ENCODE measurements at places on chromosomes 7 and 10.
A peak's percentile ranks its signal among the peaks of the same experiment; 100 is the strongest.

DNA sequence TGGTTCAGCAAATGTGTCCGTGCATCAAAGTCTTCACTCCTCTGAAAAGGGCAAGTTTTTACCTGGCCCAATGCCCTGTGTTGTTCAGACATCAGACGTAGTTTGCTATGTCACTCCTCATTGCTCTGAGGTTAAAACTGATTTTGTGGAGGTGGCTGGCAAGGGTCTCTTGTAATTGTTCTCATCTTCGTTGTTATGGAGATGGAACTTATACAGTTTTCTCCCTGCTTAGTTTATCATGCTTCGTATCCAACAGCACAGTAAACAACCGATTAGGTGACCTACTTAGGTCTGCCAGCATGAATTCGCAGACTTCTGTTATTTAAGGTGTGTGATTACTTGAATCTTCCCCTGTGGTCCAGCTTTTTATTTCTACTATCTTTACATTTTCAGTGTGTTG lies 274.1 kb upstream of the SMIM30 start:
- DNase-seq, result no peak

- no peak for DNase-seq
Observed at GRCh38 chr7:158574308-158575036, 13.2 kb downstream of the PTPRN2 start.

DNA sequence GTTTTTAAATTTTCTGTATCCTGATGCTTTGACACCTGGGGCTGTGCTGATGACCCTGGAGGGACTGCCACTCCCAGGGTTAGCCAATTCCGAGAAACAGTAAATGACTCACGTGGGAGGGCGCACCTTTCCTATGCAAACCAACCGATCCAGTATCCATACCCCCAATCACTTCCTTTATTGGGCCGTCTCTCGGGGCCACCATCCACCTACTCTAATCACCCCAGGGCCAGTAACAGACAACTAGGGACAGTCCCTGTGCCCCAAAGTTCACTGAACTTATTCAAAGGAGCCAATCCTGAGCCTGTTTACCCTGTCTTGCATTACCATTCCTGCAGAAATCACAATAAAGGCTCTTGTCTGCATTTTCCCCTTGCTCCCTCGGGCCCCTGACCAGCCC lies 6.6 kb upstream of the LGI1 start:
- DNase-seq, result no peak

DNA sequence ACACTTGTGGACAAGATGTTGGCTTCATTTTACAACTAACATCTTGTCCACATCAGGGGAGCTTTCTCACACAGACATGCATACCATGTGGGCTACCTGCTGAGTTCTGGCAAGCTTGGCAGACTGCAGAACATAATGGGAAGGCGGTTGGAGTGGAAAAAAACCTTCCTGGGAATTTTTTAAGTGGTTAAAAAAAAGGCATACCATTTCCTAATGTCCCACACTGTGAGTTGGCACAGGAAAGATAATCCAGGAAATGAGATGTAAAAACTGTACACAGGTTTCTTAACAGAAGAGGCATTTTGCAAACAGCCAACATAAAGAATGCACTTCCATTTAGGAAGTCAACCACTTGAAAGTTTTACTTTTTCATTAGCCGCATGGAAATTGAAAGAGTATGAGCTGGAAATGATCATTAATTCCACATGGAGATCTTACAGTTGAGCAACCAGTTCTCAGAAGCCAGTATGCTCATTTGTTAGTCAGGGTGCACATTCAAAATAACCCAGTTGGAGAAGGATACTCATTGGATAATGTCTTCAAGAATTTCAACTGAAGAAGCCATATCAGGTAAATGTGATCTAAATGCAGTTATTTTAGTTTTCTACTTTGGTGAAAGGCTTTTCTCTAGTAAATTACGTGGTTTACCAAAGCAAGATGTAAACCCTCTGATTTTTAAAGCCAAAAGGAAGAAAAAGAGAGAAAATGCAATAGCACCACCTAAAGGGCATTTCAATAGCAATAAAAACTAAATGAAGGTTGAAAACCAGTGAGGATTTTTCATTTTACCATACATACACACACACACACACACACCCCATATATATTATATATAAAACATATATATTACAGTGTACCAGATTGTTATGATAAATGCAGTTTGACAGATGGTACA lies 194.0 kb downstream of the TAX1BP1 start:
- DNase-seq, result peak; percentile 52

- DNase-seq, result no peak
Observed at GRCh38 chr7:7565746-7566650, 686 bp upstream of the MIOS start.

- no peak for DNase-seq
Observed at GRCh38 chr7:86913709-86914108, 145.7 kb downstream of the ELAPOR2 start.

GRCh38 chr7:43528576-43529354 lies 54.1 kb upstream of the STK17A start:
- no peak for DNase-seq

DNA sequence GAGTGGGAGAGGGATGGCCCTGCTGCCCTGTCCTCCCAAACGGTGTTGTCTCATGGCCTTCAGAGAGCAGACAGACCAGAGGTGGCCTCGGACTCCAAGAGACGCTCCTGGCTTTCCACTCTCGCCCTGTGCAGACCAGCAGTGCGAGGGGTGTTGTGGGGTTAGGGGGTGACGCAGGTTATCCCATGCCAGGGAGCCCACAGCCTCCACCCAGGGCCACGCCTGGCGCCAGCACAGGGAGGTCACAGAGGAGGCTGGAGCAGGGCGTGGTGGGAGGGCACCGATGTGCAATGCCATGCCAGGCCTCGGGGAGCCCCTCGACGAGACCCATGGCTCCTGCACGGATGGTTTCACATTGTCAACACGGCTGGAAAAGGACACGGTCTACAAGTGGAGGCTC lies 52.1 kb downstream of the INPP5A start:
- no peak for DNase-seq

- DNase-seq, result no peak
Observed at GRCh38 chr7:142647749-142648148, 101.5 kb upstream of the PRSS1 start.

DNA sequence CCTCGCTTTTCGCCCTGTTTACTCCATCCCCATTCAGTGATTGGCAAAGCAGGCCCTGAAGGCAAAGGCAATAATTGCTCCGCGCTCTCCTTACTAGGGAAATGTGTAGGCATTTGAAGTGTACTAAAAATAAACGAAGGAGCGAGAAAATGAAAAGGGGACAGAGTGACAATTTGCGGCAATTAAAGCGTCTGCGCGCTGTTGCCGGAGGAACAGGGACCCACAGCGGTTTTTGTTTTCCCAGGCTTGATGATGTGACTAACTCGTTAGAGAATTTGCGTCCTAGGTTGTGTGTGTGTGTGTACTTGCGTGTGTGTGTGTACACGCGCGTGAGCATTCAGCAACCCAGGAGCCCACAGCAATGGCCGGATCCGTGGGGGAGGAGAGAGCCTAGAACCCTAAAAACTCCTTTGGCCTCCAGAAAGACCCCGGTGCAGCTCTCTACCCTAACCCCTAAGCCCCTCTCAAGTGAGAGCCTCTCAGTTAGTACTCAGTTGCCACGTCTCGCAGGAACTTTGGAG lies 7.8 kb upstream of the DLX6 start:
- no peak for DNase-seq

DNA sequence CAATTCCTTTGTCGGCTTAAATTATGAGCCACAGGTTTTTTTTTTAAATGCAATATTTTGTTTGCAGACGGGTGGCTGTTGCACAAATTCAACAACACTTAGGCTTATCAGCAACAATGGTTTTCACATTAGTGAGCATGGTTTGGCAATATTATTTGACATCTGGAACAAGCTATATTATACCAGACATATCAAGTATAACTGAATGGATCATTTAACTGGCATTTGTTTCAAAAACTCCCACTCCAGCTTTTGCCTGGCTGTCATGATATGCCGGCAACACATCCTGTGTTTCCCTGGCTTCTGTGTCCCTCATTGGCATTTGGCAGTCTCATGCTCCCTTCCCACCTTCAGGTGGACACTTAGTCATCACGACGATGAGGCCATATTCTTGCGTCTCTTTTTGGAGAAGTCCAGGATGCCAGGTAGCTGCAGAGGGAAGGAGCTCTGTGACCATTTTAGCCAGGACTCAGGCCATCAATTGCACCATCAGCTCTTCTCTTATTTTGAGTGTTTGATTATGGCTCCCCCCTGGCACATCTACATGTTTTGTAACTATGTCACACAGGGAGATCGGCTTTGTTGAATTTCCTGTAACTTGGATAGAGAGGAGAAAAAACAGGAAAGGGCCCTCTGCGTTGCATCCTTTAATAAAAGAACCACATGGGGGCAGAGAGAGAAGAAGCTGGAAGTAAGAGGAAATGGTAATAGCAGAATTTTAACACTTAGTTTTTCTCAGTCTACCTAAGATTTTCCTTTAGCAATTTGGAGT lies 413.9 kb downstream of the LRMDA start:
- no peak for DNase-seq

Data from DMS153 (cell line).